M059J (cell line): ENCODE measurements at places on chromosomes 12 and 14. TPM values are rescaled to one million over a fixed set of nuclear protein-coding genes. Genes with fewer than 3 reads are reported as not detected.

DNA sequence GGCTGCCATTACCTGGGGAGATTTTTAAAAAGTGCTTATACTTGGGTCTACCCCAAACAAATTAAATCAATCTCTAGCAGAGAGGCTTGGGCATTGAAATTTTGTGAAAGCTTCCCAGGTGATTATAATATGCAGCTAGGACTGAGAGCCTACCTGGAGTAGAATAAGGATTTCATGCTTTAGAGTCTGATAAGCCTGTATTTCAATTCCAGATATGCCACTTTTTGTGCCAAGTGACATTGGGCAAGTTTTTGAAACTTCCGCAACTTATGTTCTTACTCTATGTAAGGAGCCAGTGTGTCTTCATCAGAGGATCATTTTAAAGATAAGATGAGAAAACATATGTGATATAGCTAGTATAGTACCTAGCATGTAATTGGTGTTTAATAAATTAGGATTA is 159.8 kb upstream of the LRIG3 start:
- no peak for DNase-seq

GRCh38 chr12:91947459-91947858 is 198.2 kb downstream of the BTG1 start:
- DNase-seq: no peak

GRCh38 chr12:20272161-20272560 is 96.2 kb upstream of the PDE3A start:
- DNase-seq: no peak

NT5DC3 gene
- 7.3 and 10.4 TPM in 2 replicates for total RNA-seq

DNA sequence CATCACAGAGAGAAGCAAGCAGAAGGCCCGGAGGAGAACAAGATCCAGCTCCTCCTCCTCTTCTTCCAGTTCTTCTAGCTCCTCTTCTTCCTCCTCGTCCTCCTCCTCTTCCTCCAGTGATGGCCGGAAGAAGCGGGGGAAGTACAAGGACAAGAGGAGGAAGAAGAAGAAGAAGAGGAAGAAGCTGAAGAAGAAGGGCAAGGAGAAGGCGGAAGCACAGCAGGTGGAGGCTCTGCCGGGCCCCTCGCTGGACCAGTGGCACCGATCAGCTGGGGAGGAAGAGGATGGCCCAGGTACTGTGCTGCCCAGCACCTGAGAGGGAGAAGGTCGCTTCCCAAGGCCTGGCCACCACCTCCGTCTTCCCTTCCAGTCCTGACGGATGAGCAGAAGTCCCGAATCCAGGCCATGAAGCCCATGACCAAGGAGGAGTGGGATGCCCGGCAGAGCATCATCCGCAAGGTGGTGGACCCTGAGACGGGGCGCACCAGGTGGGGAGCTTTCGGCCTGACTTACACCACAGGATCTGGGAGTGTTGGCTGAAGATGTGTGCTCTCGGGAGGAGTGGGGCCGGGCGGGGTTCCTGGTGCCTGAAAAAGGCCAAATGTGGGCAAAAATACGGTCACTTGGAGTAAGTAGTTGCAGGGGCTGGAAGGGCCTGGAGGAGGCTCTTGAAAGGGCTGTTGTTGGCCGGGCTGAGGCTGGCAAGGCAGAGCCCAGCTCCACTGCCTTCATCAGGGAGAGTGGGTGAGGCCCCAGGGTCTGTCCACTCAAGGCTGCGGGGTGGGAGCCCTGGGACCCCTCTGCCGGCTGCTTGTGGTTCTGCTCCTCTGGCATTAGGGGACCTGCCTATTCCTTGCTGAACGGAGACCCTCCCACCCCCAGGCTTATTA is 1.4 kb downstream of the ARL6IP4 start:
- no peak for DNase-seq

GRCh38 chr12:33253178-33253577 is 186.4 kb downstream of the SYT10 start:
- DNase-seq: peak; percentile 62

- no peak for DNase-seq
Measured at GRCh38 chr14:52055167-52055566, 13.7 kb downstream of the NID2 start.

- DNase-seq: no peak
Measured at GRCh38 chr12:68286396-68286795, 33.0 kb upstream of the IL22 start.

DNAI7 gene
- 0.39 and 0.59 TPM in 2 replicates for total RNA-seq

- DNase-seq: peak; percentile 82
Measured at GRCh38 chr12:43210485-43211192, 341.4 kb downstream of the ADAMTS20 start.

LYZ gene
- not detected in 2 replicates for total RNA-seq

GRCh38 chr12:98470469-98471082 is 44.8 kb upstream of the TMPO start:
- DNase-seq: peak; percentile 34

DNA sequence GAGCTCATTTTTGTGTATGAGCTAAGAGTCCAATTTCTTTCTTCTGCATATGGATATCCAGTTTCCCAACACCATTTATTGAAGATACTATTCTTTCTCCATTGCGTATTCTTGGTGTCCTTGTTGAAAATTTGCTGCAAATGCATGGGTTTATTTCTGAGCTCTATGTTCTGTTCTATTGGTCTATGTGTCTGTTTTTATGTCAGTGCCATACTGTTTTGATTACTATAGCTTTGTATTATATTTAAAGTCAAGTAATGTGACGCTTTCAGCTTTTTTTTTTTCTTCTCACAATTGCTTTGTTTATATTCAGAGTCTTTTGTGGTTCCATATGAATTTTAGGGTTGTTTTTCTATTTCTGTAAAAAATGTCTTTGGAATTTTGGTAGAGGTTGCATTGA is 247.1 kb upstream of the TBX3 start:
- no peak for DNase-seq
